ENCODE measurements at places on chromosomes 12 and 14. TPM values are rescaled to one million over a fixed set of nuclear protein-coding genes. Genes with fewer than 3 reads are reported as not detected.

FSCB gene
- total RNA-seq: not detected

OAS2 gene
- total RNA-seq: 7.0 TPM

TCL1A gene
- not detected for total RNA-seq

DBX2 gene
- under 0.01 TPM for total RNA-seq

SLC7A7 gene
- total RNA-seq: 1.2 TPM

KRT7 gene
- total RNA-seq: 0.78 TPM

PGF gene
- 6.3 TPM for total RNA-seq

LUM gene
- 67.2 TPM for total RNA-seq

PLEKHH1 gene
- 0.98 TPM for total RNA-seq

IL31 gene
- total RNA-seq: not detected

SLC2A13 gene
- total RNA-seq: 7.3 TPM

MIP gene
- not detected for total RNA-seq

HCAR3 gene
- not detected for total RNA-seq

FAM181A gene
- not detected for total RNA-seq

GLS2 gene
- total RNA-seq: under 0.01 TPM

MYF5 gene
- total RNA-seq: not detected

POU6F1 gene
- 1.8 TPM for total RNA-seq

LYZ gene
- total RNA-seq: not detected

TC2N gene
- 1.2 TPM for total RNA-seq

OAS1 gene
- total RNA-seq: 4.4 TPM

GPX2 gene
- not detected for total RNA-seq

RNASE3 gene
- not detected for total RNA-seq

RPS6KL1 gene
- total RNA-seq: 0.37 TPM

POTEM gene
- not detected for total RNA-seq

SERPINA12 gene
- not detected for total RNA-seq

OTX2 gene
- total RNA-seq: not detected

KCNH5 gene
- total RNA-seq: not detected

P2RX2 gene
- total RNA-seq: not detected

RASAL1 gene
- total RNA-seq: not detected

ORMDL2 gene
- 14.3 TPM for total RNA-seq

FGF6 gene
- not detected for total RNA-seq

PHETA1 gene
- total RNA-seq: 7.2 TPM

BHLHE41 gene
- 1.1 TPM for total RNA-seq

REM2 gene
- not detected for total RNA-seq

ASCL1 gene
- total RNA-seq: not detected

PHC1 gene
- total RNA-seq: 20.7 TPM

LTB4R gene
- total RNA-seq: 2.2 TPM

REP15 gene
- 6.3 TPM for total RNA-seq

MAP1LC3B2 gene
- total RNA-seq: not detected

SERPINA10 gene
- total RNA-seq: not detected

DLK1 gene
- total RNA-seq: not detected

SIX4 gene
- 10.8 TPM for total RNA-seq

SYCP3 gene
- total RNA-seq: 0.39 TPM

POC1B gene
- total RNA-seq: 15.6 TPM

CD9 gene
- total RNA-seq: 128 TPM

KRT80 gene
- total RNA-seq: under 0.01 TPM

CMA1 gene
- not detected for total RNA-seq

INSM2 gene
- total RNA-seq: not detected

CIROP gene
- not detected for total RNA-seq

RD3L gene
- total RNA-seq: not detected

RNF212B gene
- not detected for total RNA-seq

KRT74 gene
- not detected for total RNA-seq

DNAJC22 gene
- total RNA-seq: 0.20 TPM

MIS18BP1 gene
- 51.8 TPM for total RNA-seq

KRT83 gene
- not detected for total RNA-seq

MVK gene
- 29.0 TPM for total RNA-seq

Data from subcutaneous preadipocyte (primary cell).